Brain pericyte (primary cell): ENCODE measurements at places on chromosomes 3 and 15.

DNA sequence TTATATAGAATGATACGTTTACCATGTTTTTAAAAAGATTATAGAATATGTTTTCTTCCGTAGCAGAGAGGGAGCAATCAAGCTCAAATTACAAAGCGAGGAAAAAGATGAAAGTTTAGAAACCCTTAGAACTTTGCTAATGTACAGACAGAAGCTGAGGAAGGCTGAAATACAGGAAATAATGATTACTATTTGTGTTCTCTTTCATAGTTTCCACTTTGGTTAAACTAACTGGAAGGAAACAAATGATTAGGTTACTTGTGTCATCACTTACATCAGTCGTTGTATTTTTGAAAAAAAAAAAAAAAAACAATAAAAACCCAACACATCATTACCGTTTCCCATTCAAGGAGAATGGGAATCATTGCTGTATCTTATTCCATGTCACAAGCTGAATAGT, 337.8 kb upstream of the CBLB start:
- no peak for DNase-seq

DNA sequence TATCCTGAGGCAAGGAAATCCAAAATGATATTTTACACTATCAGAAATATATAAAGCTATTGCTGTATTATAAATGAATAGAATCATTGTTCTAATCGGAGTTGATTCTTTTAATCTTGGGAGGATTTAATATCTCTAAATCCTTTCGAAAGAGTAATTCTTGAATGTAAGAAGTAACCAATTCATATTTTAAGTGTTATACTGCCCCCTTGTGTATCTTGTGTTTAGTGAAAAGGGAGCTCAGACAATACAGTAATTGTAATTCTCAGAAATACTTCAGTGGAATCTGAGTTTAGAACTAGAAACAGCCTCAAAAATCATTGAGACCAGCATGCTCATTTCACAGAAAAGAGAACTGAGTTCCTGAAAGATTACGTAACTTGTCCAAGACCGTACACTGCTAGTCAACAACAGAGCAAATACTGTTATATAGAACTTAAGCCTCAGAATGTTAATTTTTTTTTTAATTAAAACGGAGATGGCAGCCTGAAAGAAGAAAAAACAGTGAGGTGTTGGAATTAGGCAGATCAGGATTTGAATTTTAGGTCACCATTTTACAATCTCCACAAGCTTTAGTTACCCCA, 42.9 kb downstream of the PLCH1 start:
- peak; percentile 3 for DNase-seq

GRCh38 chr15:36755341-36756000, 176.0 kb downstream of the CDIN1 start:
- DNase-seq, result no peak

DNA sequence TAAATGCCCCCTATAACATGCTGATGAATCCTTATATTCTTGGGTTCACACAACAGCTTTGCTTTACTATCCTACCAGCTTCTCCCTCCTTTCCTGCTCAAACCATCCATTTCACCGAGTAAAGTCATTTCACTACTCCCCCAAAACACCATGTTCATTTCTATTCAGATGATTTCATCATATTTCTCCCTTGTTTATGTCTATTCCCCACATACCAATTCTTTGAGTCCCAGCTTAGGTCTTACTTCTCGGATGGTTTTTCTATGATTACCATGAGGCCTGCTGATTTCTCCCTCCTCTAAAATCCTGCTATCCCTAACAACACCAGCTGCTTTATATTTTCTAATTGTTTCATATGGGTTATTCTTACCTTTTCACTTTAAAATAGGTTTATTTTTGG, 231.4 kb downstream of the TIGIT start:
- no peak for DNase-seq

DNA sequence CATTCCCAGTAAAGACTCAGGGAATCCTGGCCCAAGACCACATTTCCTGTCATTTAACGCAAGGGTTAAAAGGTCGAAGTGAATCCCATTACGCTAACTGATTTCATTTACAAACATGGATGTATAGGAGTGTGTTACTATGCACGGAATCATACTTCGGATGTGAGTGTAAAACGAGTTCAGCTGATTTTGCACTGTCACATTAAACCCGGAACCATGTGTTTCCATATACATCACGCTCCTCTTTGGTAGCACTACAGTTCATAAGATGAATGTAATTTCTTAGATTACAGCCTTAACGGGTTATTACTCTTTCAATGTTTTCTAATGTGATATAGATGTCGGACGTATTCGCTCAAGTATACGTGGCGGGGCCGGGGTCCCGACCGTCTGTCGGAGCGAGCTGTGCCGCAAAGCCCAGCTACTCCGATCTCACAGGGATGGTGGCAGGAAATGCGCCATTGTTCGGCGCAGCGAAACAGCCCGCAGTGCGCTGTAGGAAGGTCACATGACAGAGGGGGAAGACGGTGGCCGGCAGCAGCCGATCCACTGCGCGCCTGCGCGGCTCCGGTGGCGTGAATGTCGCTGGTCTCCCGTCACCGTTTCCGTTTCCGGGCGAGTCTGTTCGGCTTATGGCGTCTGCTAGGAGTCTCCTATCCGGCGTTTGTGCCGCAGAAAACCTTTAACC, 97.3 kb downstream of the NPAP1 start:
- DNase-seq, result peak; percentile 45

DNA sequence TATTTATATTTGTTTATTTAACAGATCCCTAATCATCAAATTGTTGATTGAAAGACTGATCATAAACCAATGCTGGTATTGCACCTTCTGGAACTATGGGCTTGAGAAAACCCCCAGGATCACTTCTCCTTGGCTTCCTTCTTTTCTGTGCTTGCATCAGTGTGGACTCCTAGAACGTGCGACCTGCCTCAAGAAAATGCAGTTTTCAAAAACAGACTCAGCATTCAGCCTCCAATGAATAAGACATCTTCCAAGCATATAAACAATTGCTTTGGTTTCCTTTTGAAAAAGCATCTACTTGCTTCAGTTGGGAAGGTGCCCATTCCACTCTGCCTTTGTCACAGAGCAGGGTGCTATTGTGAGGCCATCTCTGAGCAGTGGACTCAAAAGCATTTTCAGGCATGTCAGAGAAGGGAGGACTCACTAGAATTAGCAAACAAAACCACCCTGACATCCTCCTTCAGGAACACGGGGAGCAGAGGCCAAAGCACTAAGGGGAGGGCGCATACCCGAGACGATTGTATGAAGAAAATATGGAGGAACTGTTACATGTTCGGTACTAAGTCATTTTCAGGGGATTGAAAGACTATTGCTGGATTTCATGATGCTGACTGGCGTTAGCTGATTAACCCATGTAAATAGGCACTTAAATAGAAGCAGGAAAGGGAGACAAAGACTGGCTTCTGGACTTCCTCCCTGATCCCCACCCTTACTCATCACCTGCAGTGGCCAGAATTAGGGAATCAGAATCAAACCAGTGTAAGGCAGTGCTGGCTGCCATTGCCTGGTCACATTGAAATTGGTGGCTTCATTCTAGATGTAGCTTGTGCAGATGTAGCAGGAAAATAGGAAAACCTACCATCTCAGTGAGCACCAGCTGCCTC, 14.7 kb downstream of the THBS1 start:
- DNase-seq, result no peak

DNA sequence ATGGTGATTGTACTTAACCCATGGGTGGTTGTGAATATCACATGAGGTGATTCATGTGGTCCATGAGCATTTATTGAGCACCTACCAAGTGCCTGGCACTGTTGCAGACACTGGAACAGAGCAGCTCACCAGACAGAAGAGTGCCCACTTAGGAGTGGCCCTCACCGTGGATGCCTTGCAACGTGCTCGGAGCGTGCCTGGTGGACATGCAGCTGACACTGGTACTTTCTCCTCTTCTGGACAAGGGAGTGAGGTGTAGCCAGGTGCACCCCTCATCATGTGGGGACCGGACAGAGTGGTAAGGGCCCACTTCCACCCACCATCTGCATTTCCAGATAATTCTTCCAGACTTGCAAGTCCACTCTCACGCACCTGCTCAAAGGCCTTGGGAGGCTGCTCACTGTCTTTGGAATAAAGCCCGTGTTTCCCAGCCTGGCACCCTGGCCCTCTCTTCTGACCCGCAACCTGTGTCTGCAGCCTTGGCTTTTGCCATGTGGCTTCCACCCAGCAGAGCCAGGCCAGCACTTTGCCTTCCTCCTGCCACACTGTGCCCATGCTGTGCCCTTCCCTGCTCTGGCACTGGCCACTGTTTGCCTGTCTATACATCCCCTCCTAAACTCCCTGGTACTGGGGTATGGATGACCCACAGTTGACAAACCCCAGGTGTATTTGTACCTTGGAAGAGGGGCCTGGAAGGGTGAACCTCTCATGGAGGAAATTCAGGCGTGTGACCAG, 90.9 kb upstream of the SEC13 start:
- no peak for DNase-seq

GRCh38 chr3:104510131-104510849, 856.4 kb upstream of the ALCAM start:
- DNase-seq, result no peak

DNA sequence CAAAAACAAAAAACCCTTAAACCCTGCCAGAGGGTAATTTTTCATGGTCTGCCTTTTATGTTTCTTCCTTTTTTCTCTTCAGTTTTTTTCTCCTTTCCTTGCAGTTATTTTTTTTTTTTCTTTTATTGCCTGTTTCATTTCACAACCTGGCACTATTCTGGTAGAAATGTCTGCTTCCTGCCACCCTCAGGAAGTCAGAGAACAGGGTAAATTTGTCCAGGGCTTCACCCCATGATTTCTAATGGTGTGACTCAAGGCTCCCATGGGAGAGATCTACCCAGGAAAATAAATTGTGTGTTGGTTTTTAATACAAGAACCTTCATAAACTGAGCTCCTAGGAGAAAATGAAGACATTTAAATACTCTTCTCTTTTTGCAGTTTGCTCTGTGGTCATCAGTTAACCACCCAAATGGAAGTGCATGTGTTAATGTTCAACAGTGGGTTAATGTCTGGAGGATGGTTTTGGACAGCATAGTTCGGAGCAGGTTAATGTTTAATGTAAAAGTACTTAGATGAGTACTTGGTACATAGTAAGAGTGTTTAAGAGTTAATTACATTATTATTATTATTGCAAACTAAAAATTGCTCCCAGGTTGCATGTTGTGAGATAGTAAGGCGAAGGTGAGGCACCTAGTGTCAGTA, 45.9 kb downstream of the CGNL1 start:
- no peak for DNase-seq

DNA sequence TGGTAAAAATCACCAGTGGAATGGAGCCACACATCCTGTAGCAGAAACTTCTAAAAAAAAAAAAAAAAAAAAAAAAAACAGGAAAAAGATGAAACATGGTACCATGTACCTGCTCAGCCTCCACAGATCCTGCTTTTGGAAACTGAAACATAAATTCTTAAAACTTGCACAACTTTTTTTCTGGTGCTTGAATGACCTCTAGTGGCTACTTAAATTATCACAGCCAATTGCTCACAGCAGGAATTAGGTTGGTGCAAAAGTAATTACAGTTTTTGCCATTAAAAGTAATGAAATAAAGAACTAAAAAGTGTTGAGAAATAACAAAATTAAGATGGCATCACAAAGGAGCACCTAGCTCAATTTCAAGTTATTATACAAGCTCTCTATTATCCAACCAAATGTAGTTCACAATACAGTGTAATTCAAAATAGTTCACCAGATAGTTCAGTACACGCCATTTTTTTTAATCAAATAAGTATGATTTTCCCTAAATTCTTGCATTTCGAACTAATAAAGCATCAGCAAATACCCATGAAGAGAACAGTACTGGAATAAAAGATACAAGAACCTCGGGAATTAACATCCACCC, 80.6 kb downstream of the ULK4 start:
- DNase-seq, result no peak

DNA sequence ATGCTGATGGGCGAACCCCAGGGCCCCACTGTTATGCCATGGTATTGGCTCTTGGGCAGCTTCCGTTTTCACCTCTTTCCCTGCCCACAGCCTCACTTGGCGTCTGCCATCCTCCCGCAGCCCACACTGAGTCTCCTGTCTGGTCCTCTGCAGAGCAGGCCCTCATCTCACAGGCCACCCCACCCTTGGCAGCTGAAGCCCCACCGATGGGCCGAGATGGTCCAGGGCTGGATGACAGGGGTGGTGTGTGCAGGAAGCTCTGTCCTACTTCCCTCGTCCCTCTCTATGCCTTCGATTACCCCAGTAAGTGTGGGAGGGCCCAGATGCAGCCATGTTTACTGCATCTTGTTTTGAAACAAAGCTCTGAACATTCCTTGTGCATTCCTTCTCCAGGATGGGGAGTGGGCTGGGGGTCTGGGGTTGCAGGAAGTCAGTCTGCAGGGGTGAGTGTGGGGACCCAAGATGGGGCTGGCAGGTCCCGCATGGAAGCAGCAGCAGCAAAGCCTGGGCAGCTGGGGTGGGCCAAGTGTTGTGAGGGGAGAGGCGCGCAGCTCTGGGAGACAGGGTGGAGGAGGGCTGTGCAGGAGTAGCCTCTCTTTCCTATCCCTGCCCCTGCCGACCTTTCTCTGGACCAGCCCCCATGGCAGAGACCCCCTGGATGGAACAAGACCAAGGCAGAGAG, 20.9 kb downstream of the TBC1D21 start:
- no peak for DNase-seq

- no peak for DNase-seq
Measured at GRCh38 chr15:22952796-22953579, 27.2 kb downstream of the CYFIP1 start.

- DNase-seq, result peak; percentile 11
Measured at GRCh38 chr3:100954990-100955389, 38.2 kb downstream of the ABI3BP start.

GRCh38 chr3:36214460-36214859, 165.8 kb upstream of the STAC start:
- DNase-seq, result no peak

DNA sequence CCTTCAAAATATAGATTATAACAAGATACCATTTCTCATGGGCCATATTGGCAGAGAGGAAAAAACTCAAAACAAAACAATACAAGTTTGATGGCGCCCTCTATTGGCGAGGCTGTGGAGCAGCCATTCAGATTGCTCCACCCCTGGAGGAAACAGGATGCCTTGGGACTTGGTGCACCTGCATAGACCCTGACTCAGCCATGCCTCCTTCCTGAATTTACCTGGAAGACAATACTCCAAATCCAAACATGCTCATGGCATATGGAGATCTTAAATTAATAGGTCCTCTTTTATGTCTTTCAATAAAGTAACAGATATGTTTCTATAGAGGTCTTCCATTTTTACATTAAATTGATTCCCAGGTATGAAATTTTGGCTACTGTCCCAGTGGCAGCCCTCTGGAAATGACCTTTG, 90.0 kb downstream of the APBA2 start:
- DNase-seq, result no peak

DNA sequence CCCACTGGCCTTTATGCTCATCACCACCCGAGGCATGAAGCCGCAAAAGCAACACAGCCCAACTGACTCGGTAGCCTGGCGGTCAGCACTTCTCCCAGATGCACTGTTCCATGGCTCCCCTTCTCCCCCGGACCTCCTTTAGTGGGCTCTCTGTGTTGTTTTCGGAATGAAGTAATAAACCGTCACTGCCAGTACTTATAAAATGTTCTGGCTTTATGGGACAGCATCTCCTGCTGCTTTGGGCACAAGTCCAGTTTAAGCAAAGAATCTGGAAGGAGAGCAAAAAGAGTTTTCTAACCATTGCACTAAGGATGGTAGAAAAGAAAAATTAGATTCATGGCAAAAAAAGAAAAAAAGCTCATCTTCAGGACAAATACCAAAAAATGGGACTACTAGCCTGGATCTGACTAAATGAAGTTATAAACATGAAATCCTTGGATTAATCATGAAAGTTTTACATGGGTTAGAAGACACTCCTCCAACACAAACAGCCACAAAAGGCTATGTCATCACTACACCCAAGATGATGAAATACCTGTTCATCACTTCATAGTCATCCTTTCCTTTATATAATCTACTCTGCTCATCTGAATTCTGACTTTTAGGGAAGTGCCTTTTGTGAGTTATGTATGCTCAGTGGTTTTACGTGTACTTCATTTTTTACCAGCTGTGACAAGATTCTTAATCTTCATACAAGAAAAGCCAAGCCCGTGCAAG, 89.5 kb upstream of the UBE2E2 start:
- DNase-seq, result peak; percentile 77
